AG09319 (cell line): ENCODE measurements at places on chromosomes 1 and 21.

DNA sequence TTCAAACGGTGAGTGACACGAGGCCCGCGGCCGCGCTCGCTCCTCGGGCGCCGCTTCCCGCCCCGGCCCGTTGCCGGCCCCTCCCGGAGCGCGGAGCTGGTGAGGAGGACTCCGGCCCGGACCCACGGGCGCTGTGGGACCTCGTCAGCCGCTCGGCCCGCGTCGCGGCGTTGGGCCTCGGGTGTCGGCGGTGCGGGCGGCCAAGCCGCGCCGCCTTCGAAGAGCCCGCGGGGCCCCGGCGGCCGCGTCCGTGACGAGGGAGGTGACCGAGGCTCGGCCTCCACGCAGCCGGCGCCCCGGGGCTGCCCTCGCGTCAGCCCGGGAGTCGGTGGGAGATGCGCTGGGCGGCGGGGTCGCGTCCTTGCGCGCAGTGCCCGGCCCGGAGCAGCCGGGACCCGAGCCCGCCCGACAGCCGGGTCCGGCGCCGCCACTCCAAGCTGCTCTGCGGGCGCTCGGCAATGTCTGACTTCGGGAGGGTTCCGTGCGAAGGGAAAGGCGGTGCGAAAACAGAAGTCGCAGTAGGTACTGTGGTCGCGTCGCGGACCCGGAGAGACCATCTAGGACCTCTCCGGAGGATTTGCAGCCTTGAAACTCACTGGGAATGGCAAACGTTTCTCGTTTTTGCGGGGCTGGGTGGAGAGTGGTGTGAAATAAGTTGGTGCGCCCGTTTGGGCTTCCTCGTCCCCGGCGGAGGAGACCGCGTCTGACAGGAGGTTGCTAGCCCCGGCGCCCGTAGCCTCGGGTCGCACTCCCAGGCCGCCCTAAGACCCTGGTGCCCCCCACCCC is 829 bp downstream of the SPEN start:
- DNase-seq = no peak

- no peak for DNase-seq
Observed at GRCh38 chr21:41250519-41250918, 66.1 kb upstream of the FAM3B start.

- no peak for DNase-seq
Observed at GRCh38 chr1:33018112-33018511, 18.6 kb downstream of the AK2 start.

- no peak for DNase-seq
Observed at GRCh38 chr1:77232829-77233228, 13.6 kb upstream of the PIGK start.

GRCh38 chr1:34889705-34890104 is 30.2 kb upstream of the SMIM12 start:
- DNase-seq = no peak

DNA sequence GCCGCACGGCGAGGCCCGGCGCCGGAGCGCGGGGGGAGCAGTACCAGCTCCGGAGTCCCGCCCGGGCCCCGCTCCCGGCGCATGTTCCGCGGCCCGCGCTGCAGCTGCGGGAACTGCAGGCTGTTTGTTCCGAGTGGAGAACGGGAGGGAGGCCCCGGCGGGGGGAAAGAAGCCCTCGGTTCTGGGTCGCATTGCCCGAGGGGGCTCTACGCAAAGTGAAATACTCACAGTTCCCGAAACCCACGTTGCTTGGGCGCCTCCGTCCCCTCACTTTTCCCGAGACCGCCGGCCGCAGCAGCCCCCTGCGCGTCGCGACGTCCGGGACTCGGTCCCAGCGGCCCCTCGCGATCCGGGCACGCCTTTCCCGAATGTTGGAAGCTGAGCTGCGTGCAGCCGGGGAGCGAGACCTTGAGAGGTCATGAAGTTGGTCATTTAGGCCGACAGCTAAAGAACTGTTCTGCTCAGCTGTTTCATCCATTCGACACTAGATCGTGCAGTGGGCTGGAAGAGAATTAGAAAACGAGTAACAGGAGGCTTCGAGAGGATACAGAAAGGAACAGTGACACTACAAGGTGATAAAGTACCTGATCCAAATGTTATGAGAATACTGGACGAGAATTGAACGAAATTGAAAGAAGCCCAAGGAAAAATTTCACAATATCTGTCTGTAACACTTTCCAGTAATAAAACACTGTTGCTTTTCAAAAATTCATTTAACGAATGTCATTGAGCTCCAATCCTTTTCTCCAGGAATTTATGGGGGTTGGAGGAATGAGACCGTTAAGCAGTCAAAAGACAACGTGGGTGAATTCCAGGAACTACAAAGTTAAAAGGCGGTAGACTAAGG is 657 bp upstream of the LIN9 start:
- DNase-seq = no peak

- no peak for DNase-seq
Observed at GRCh38 chr1:228361314-228362140, 45.1 kb downstream of the TRIM11 start.

DNA sequence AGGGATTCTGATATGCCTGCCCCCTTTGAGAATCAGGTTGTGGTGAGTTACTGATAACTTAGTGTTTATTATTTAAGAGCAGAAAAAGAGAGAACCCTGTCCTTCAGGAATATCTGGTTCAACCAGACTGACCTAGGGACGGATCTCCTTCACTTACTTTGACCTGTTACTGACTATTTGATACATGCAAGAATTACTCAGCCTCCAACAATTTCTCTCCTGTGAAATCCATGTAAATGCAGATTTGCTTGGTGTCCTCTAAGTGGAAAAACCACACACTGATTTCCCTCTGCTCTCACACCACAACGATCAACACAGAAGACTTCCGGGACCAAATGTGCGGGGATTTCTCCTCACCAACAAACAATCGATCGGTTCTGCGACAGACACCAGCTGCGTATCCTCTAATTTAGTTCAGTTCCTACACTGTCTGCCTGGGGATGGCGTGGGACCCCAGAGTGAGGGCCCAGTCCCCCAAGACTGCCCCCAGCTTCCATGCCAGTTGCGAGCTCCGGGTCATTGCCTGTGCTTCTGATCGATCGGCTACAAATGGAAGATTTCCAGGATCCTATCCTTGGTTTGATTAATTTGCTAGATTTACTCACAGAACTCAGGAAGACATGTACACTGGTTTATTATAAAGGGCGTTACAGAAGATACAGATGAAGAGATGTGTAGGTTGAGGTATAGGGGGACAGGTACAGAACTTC is 51.7 kb downstream of the BACE2 start:
- DNase-seq = no peak

GRCh38 chr21:35077975-35078374 is 28.9 kb upstream of the RUNX1 start:
- no peak for DNase-seq

DNA sequence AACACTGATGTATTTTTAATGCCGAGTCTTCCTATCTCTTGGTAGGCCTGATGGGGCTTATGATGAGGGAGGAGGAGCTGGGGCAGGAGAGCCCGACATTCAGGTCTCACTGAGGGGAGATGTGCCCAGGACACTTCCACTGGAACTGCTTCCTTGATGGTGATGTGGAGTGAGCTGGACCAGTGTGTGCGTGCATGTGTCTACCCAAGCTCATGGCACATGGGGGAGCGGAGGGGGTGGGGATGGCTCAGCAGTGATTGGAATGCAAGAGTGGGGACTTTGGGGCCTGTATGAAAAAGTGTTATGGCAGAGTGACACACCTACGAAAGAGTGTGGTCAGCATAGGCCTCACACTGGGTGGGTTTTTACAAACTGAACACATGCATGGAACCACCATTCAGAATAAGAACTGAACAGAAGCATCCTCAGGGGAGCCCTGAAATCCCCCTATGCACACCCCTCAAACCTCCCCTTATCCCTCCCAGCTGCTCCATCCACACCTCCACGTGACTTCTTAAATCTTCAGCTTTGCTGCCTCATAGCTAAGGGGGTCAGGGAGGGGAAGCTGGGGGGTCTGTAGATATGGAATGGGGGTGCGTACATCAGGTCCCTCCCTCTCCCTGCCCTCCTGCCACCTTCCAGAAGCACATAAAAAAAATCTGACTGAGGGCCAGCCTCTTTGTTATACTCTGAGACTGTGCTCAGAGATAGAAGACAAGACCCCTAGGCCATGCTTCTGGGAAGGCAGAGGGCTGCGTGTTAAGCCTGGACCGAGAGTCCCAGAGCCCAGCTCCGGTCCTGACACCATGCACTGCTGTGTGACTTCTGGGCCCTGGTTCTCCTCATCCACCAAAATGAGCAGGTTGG is 11.6 kb downstream of the IL6R start:
- no peak for DNase-seq

GRCh38 chr1:152415454-152416227 is 1.6 kb upstream of the CRNN start:
- no peak for DNase-seq

DNA sequence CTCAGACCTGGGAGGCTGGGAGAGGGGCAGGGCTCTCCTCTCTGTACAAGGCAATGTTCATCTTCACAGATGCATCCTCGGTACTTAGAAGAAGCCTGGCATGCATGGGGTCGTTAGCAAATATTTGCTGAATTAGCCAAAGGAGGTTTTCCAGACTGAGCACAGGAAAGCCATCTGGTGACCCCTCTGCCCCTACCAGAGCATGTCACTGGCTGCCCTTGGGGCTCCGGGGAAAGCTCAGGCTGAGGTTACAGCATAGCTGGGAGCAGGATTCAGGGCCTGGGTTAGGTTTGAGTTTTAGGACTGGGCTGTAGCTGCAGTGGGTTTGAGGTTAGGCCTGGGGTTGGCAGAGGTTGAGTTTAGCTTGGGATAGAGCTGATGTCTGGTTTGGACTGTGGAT is 43.4 kb upstream of the ZBTB40 start:
- DNase-seq = no peak

DNA sequence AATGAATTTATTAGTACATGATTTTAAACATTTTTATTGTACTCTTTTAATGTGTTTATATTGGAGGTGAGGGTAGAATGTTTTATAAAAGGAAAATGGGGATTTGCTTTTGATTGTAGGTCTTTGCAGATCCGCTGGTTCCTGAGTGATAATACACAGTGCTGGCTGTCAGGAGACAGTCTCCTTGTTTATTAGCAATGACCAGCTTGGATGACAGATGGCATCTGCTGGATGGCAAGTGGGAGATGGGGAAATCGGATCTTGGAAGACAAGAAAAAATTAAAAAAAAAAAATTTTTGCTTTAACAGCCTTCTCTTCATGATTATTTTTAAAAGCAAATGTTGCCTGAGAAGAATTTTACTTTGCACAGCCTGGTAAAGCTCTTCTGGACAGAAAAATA is 4.4 kb upstream of the PHTF1 start:
- no peak for DNase-seq

- DNase-seq = no peak
Observed at GRCh38 chr1:188615321-188615720, 1786.6 kb downstream of the PLA2G4A start.

- DNase-seq = no peak
Observed at GRCh38 chr1:31704271-31705079, 658 bp upstream of the COL16A1 start.

DNA sequence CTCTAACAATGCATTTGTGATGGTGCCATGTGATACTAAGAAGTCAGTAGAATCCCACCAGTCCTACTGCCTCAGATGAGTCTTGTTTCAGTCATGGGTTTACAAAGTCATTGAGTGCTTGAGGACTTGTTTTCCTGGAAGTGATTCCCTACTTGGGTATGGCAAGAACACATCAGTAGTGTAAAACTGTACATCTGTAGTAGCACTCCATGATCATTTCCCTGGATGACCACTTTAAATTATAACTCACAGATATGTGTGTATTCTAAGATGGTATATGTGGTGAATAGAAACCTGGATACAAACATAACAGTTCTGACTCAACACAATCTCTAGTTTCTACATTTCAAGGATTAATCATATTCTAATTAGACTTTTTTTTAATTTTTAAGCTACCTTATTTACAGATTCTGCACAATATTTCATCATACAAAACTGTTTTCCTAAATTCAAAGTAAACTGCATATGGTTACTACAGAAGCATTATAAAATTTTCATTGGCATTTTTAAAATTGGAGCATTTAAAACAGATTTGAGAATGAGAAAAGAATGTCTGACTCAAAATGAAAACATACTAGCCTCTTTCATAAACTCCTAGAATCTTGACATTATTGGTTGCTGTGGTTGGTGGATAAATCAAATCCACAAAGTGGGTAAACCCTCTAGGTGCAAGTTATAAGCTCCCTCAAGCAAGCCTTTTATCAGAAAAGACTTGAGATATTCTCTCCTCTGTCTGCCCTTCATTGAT is 6.8 kb upstream of the PSMG1 start:
- no peak for DNase-seq

GRCh38 chr1:177032434-177032833 is 132.1 kb downstream of the ASTN1 start:
- DNase-seq = no peak

GRCh38 chr1:150804671-150805070 is 3.4 kb downstream of the CTSK start:
- no peak for DNase-seq

- no peak for DNase-seq
Observed at GRCh38 chr1:168752171-168752832, 23.3 kb upstream of the DPT start.

- DNase-seq = no peak
Observed at GRCh38 chr1:205147191-205147835, 25.5 kb upstream of the RBBP5 start.

GRCh38 chr1:224411766-224412165 is 22.8 kb downstream of the WDR26 start:
- no peak for DNase-seq

DNA sequence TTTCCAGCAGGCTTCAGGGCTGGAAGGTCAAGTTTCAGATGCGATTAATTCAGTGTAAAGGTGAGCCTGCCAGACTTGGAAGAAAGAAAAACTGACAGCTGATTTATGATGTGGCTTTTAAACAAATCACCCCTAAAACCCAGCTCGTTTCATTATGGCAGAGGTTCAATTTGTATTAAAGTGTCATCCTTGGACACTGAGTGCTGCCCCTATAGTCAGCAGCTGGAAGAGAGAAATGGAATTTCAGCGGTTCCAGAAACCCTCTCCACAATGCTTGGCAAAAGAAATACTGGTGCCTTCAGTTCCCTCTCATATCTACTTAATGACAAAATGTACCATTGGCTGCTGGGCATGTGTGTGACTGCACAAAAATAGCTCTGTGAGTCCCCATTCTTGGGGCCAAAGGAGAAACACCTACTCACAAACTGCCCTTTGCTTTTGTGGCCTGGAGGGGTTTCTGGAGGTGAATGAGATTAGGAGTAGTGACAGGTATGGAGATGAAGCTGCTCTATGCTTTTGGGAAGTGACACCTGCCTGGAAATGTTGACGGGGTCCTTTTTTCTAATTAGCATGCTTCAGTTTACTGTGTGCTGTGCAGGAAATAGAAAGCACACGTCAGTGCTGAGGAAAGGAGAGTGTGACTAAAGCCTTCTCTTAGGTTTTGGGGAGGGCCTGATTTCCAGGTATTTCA is 95.1 kb upstream of the TSPAN2 start:
- DNase-seq = no peak

GRCh38 chr1:110053552-110054428 is 16.7 kb downstream of the ALX3 start:
- DNase-seq = no peak

- peak; percentile 14 for DNase-seq
Observed at GRCh38 chr1:221987860-221988520, 246.1 kb upstream of the DUSP10 start.

GRCh38 chr1:201946224-201946908 is at the start of gene LMOD1:
Gene LMOD1, minus strand, starts transcription at chr1:201946548. Its CDS starts 208 bp downstream, at chr1:201946340.
- DNase-seq = peak; percentile 89

- no peak for DNase-seq
Observed at GRCh38 chr1:9809100-9809510, 14.7 kb downstream of the CLSTN1 start.

GRCh38 chr1:198798923-198799386 is 160.1 kb downstream of the PTPRC start:
- no peak for DNase-seq
